Esophagus mucosa (tissue), 1 donor: ENCODE measurements at places on chromosomes 5 and 9. TPM values are rescaled to one million over a fixed set of nuclear protein-coding genes. Genes with fewer than 3 reads are reported as not detected.

EIF4EBP3 gene
- 20.7 TPM for total RNA-seq

ADAMTS19 gene
- total RNA-seq: not detected

IFNB1 gene
- not detected for total RNA-seq

PPP3R2 gene
- total RNA-seq: not detected

PCDHA1 gene
- total RNA-seq: not detected
